ENCODE measurements at places on chromosomes 11 and 22.
A peak's percentile ranks its signal among the peaks of the same experiment; 100 is the strongest.

DNA sequence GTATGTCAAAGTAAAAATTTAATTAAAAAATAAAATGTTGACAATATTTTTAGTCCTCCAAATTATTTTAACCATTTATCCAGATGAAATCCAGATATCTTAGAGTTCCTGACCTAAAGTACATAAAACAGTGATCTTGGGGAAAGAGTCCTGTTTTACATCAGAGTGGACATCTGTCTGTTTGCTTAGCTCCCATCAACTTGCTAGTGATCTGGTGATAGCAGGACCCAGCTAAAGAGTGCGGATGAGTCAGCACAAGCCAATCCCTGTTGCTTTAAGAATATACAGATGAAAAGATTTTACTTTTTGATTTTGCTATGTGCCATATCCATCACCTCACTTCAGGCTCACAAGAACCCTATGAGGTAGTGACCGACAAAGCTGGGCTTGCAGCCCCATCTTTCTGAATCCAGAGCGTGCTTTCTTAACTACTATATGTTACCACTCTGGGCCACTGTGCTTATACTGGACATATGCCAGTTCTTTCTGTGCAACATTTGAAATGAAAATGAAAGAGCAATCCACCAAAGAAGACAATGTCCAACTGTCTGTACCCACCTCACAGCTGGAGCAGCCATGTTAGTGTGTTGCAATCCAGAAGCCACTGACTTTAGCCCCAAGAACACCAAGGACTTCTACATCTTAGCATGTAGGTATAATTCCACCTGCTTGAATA, 167.6 kb upstream of the SESN3 start:
- no peak for DNase-seq

GRCh38 chr22:17890245-17890671, 116.0 kb upstream of the BID start:
- no peak for DNase-seq

GRCh38 chr11:86171627-86172026, 72.9 kb upstream of the EED start:
- no peak for DNase-seq

DNA sequence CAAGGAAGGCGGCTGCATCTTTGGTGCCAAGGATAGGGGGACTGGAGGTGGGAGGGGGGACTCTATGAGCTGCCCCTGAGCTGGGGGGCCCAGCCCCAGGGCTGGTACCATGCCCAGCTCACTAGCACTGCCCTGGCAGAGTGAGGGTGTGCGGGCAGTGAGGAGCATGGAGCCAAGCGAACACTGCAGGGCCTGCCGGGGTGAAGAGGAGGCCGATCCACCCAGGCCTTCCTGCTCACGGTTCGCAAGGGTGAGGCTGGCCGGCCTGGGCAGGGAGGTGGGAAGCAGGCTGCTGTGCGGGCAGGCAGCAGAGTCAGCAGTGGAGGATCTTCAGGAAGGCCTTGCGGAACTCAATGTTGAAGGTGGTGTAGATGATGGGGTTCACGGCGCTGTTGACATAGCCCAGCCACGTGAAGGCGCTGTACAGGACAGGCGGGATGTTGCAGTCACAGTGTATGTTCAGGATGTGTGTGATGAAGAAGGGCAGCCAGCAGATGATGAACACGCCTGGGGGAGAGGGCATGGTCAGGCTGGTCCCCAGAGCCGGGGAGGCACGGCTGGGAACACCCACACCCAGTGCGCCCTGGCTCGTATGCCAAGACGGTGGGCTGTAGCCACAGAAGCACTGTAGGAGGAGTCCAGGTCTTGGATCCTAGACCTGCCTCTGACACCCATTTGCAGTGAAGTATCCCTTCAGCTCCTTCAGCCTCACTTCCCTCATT, 23.0 kb downstream of the ANKK1 start:
- DNase-seq, result no peak

DNA sequence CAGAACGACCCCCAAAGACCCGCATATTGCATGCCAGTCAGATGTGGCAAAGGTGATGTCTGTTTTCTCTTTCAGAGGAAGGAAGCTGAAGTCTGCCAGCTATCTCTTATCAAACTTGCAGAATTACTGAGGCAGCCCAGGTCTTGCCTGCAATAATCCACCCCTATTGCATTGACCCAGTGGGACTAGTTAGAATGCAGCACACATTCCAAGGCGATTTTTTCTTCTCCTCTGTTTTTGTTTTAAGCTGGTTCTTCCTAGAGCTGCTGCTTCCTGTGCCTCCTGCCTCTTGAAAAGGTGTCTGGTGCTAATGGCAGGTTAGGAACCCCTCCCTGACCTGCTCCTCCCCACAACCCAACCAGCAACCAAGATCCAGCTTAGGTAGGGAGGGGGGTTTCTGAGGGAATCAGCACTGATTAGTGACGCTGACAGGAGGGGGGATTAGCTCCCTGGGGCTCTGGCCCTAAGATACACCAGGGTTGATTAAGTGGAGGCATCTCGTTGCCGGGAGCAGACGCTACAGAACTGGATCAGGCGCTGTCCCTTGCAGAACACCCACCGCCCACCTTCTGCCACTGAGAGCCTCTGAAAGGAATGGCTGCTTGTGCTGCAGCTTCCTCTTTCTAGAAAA, 2.8 kb downstream of the NTM start:
- no peak for DNase-seq

DNA sequence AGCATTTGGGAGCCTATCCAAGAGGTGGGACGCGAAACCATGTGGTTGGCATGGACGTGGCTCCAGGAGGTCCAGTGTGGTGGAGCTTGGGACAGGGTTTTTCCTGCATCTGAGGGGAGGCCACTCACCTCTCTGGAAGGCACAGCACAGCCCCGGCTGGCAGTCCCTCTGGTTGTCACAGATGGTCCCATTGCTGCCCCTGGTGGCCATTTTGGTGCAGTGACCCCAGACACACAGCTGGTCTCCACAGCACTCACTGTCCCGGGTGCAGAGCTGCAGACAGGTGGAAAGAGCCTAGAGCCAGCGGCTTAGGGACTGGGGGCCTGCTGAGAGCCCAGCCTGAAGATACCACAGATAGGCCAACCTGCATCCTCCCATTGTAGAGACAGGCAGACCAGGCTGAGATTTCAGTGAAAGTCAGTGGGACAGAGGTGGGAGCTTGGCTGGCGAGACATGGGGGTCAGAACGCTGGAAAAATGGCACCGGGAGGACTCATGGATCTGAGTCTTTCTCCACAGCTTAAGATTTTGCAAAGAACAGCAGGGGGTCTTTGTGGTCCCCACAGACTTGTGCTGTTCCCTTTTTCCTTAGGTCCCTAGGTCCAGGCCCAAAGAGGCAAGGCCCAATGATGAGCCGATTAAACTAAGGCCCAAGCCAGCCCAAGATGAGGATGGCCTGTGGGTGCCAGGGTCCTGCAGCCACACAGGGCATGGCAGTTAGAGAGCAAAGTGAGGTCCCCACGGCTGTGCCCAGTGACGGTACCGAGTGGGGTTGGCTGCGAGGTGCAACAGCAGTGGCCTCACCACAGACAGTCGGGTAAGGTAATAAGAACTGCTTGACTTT, 41.4 kb downstream of the DKK3 start:
- DNase-seq, result peak; percentile 74

GRCh38 chr11:40328890-40329614, 1130.4 kb downstream of the LRRC4C start:
- DNase-seq, result no peak

DNA sequence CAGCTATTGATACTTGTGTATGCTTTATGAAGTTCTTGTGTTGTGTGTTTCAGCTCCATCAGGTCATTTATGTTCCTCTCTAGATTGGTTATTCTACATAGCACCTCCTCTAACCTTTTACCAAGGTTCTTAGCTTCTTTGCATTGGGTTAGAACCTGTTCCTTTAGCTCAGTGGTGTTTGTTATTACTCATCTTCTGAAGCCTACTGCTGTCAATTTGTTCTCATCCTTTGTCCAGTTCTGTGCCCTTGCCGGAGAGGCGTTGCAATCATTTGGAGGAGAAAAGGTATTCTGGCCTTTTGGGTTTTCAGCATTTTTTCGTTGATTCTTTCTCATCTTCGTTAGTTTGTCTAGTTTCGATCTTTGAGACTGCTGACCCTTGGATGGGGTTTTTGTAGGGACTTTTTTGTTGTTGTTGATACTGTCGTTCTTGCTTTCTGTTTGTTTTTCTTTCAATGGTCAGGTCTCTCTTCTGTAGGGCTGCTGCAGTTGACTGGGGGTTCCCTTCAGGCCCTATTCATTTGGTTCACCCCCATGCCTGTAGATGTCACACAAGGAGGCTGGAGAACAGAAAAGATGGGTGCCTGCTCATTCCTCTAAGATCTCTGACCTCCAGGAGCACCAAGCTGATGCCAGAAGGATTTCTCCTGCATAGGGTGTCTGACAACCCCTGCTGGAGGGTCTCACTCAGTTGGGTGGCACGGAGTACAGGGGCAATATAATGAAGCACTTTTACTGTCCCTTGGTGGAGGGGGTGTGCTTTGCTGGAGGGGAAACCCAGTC, 35.9 kb upstream of the MUC15 start:
- DNase-seq, result no peak

DNA sequence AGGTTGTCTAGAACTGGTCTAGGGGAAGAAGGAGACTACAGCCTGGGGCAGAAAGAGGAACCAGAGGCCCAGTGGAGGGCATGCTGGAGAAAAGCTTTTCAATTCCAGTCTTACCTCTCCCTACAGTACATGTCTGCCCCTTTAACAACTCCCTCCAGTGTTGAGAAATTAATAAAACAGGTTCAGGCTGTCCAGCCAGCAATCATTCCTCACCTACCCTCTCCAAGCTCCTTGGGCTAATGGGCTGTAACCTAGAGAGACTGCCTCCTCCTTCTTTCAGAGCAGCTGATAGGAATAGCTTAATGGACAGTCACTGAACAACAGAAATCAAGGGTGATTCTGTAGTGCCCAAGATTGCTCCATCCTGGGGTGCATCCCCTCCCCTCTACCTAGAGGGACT, 8.8 kb downstream of the SLC35F2 start:
- peak; percentile 24 for DNase-seq

- DNase-seq, result peak; percentile 77
Measured at GRCh38 chr22:42444077-42444904, 12.1 kb upstream of the NFAM1 start.

All from cerebellar cortex (tissue), 1 donor.